Thymus (tissue), 14 donors: ENCODE measurements at places on chromosomes 7 and 10.

DNA sequence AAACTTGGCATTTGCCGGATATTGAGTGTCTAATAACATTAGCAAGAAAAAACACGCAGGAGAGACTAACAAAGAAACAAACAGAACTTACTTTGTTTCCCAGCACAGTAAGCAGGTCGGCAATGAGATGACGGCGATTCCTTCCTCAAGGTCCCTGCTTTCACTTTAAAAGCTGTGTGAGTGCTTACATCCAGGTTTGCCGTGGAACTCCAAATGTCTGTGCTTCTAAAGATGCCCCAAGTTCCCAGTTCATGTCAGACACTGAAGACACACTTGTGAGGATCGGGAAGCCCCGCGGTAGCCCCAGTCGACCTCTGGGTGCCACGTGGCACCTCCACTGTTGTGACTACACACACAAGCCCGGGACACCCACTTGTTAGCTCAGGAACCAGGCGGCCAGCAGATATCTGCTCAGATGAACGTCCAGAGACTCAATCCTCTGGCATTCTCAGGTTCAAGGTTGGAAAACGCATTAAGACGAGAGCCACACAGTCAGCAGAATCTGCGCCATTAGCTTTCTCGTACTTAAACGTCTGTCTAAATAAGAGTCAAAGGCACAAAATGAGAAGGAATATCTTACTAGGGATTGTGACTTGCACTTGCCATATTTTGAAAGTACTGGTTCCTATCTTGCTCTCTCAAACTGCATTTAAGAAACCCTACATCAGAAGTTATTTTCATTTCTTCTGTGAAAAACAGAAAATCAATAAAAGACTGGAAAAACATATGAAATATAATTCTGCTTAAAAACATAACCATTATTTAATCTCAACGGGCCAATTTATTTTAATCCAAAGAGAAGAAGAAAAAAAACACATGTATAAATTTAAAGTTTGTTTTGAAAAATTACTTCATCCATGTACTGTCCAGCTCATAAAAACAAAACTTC, 207.6 kb upstream of the KLF14 start:
- DNase-seq: no peak

DNA sequence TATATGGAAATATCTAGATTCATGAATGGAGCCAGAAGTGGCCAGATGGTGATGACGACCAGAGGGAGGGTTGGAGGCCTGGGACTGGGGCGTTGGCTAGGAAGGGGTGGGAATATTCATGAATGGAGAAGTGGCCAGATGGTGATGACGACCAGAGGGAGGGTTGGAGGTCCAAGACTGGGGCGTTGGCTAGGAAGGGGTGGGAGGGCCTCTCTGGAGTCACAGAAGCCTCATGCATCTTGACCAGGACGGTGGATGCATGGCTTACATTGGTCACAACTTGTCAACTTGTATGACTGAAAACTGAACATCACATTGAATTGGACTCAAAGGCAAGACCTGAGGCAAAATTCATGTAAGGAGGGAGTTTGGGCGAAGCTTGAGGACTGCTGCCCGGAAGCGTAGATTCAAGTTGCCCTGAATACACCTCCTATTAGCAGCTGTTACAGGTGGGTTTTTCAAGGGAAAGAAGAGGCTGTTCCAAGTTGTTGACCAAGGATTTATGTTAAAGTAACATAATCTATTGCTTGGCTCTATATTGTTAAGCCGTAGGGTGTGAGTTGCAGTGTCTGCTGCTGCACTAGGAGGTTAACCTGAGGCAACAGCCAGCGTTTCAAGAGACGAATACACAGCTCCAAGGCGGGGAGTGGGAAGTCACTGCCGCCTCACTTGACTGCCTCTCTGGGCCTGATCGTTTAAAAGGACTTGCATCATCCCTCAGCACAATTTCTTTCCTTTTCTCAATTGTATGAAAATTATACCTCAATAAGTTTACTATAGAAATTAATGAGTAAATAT, 55.1 kb upstream of the FAM20C start:
- no peak for DNase-seq

DNA sequence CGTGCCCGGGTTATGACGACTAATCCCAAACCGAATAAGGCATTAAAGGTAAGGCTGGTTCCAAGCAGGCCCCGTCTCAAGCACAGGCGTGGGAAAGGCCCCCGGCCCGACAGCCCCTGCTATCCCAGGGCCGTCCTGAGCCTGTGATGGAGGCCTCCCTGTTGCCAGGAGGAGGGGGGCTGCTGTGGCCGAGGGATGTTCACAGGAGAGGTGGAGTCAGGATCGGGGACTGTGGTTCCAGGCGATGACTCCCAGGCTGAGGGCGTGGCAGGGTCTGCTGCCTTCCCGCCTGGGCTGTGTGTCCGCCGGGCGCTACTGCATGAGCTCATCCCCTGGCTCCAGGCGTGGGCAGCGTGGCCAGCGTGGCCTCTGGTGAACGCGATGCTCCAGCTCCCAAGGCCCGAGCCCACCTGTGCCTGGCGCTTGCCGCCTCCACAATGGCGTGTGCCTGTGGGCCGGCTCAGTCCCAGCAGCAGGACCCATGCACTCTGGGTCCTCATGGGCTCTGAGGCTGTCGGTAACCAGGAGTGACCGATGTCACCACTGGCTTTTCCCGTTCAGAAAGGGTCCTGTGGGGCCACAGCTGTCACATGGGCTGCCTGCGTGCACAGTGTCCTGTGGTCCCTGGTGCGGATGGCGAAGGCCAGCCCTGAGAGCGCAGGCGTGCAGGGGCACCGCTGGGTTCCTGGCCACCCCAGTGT, 8.8 kb downstream of the MAFK start:
- DNase-seq: no peak

DNA sequence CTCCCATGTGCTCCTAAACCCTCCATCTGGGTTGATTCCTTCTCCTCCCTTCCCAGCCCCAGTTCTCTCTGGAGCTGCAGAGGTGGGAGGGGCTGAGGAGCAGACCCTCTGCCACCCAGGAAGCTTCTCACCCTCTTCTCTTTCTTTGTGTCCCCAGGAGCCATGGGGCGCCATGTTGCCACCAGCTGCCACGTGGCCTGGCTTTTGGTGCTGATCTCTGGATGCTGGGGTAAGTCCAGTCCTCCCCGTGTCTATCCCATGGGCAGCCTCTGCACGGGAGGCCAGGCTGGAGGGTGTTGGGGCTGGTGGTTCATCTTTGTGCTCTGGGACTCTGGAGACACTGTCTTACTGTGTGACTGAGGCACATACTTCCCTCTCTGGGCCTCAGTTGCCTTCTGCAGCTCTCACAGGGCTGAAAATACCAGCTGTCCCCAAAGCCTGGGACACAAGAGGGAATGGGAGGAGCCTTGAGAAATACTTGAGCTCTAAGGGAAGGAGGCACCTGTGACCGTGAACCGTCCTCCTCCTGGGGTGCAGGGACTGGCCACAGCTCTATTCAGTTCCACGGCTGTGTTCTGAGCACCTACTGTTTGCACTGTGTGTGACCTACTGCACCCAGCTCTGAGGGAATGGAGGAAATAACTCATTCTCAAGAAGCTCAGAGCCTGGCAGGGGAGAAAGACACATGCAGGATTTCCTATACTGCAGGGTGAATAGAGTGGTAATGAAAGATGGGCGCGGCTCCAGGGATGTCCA, 43.1 kb downstream of the CDH23 start:
- no peak for DNase-seq

- DNase-seq: no peak
Measured at GRCh38 chr10:86155054-86155921, 211.3 kb downstream of the GRID1 start.

DNA sequence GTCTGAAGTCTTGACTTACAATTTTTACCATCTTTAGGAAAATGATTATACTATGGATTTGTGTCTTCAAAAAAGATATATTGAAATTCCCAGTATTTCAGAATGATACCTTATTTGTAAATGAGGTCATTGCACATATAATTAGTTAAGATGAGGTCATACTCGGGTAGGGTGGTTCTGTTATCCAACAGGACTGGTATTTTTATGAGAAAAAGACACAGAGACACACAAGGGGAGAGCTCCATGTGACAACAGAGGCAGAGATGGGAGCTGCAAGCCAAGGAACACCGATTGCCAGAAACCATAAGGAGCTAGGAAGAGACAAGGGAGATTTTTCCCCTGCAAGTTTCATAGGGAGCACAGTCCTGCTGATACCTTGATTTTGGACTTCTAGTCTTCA, 356.9 kb downstream of the ARL4A start:
- no peak for DNase-seq

- no peak for DNase-seq
Measured at GRCh38 chr7:106047184-106047583, 64.9 kb downstream of the SYPL1 start.

DNA sequence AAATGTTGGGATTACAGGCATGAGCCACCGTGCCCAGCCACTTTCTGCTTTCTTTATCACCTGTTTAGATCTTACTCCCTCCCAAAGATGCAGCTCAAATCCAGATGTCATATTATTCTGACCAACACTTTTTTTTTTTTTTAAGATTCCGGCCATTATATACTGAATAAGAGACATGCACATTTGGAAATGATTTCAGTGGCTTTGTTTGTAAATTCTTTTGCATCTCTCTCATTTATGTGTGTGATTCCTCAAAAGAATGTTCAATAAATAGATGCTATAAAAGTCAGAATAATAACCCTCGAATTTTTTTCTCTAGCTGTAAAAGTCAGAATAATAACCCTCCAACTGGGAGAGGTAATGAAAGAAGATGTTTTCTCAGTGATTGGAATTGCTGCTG, 25.4 kb downstream of the HECW1 start:
- no peak for DNase-seq

GRCh38 chr10:96992721-96993120, 160.6 kb downstream of the LCOR start:
- DNase-seq: no peak

GRCh38 chr10:2985729-2986232, 81.6 kb upstream of the PFKP start:
- no peak for DNase-seq

DNA sequence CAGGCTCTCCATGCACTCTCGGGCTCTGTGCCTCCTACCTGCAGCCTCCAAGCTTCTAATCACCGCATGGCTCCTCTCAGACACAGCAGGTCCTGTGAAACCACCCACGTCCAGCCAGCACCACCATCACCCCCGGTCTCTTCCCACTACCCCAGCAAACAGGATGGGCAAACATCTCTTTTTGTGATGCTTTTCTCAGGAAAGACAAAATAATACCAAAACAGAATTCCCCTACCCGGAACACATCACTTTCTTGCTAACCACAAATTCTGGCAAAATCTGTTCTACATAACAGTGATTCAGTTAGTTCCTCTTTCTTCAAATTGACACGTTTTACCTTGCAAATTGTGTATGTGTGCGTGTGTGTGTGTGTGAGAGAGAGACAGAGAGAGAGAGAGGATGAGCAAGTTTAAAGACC, 6.5 kb downstream of the SNX8 start:
- no peak for DNase-seq

DNA sequence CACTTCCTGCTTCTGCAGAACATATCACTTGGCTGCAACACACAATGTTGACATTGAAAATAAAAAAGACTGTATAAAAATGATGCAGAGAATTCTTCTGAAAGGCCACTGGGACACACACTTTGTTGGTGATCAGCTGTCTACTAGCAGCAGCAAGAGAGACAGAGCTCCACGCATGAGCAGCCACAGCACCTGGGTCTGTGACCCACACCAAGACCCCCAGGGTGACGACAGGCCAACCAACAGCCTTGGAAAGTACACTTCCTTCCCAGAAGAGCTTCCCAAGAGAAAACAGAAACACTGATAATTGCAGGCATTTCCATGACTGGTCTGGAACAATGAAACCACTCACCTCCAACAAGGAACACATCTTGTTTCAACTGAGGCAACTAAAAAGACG, 239.0 kb downstream of the DIP2C start:
- DNase-seq: no peak

GRCh38 chr7:99944497-99945070, 15.2 kb upstream of the GJC3 start:
- no peak for DNase-seq

- no peak for DNase-seq
Measured at GRCh38 chr7:4178416-4178815, 503.7 kb upstream of the FOXK1 start.

- DNase-seq: no peak
Measured at GRCh38 chr10:119112056-119112455, 8.1 kb downstream of the DENND10 start.

- no peak for DNase-seq
Measured at GRCh38 chr10:34147641-34148304, 667.3 kb downstream of the PARD3 start.

DNA sequence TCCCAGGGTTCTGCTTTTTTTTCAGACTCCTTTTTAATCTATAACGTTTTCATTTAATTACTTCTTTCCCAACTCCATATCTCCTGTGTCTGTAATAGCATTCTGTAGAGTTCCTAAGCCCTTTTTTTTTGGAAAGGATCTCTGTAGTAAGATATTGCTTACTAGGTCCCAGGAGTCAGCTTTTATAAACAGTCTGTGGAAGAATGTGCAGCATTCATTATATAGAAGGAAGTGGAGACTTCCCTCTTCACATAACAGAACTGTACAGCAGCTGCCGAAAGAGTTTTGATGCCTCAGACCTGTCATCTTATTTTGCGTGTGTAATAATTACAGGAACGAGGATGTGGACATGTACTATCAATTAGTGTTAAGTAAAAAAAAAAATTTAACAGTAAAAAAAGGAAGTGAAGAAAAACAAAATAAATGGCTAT, 7.4 kb upstream of the STEAP4 start:
- no peak for DNase-seq

GRCh38 chr10:100655760-100656421, 89.5 kb upstream of the PAX2 start:
- no peak for DNase-seq

DNA sequence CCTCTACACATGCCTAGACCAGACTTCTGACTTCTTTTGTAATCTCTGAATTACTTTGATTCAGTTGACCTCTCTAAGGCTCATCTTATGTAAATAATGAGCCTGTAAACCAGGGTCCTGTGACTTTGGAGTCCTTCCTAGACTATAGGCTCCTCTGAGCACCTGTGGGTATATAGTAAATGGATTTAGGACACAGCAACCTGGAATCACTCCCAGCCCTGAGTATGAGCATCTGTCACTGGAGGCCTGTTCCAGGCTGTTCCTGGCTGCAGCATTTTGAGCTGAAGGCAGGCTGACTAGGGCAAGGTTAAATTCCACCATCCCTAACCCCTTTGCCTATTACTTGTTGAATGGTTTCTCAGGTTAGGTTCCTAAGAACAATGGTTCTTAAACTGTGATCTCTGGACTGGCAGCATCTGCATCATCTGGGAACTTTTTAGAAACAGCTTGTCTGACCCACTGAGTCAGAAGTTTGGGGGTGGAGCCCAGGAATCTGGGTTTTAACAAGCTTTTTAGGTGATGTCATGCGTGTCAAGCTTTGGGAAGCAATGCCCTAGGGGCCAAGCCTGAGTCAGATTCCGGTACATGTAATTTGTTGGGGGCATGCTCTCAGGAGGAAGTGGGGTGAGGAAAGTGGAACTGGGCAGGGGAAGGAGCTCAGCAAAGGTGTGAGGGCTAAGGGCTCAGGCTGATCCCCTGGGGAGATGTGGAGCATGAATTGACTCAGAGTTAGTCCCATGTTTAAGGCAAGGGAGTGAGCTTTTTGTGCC, 28.2 kb downstream of the MINDY4 start:
- DNase-seq: no peak

- DNase-seq: no peak
Measured at GRCh38 chr10:75137533-75138438, 26.3 kb downstream of the SAMD8 start.

GRCh38 chr10:88270871-88271713, 312.0 kb downstream of the RNLS start:
- DNase-seq: no peak

- DNase-seq: no peak
Measured at GRCh38 chr7:157508477-157508881, 171.7 kb downstream of the DNAJB6 start.
